ENCODE measurements at places on chromosomes 11 and 22. TPM values are rescaled to one million over a fixed set of nuclear protein-coding genes. Genes with fewer than 3 reads are reported as not detected.

Gene SC5D
- polyA plus RNA-seq, result 51.1 TPM

Gene JAML
- 6.8 TPM for polyA plus RNA-seq

DNA sequence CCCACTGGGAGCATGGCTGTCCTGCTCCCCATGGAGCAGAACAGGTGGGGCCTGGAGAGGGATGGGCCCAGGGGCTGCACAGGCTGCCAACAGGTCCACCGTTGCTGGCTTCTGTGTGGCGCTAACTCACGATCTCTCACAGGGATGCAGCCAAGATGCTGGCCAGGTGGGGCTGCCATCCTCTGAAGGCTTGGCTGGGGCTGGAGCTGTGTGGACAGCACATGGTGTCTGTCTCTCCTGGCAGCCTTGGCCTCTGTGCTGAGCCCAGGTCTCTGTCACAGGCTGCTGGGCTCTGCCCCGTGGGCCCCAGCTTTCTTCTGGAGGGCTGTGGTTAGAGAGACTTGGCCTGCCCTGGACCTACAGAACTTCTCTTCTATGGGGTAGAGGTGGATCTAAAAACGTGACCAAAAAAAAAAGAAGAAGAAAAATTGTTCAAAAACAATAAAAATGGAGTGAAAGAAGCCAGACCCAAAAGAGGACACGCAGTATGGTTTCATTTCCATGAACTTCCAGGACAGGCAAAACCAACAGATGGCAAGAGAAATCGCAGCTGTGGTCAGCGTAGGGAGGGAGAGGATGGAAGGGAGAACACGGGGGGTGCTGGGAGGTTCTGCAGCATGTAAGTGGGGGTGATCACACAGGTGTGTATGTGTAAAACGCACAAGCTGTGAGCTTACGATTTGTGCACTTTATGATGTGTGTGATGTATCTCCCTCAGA is 12.2 kb downstream of the PARVG start:
- no peak for DNase-seq

- DNase-seq, result no peak
Observed at GRCh38 chr11:116646191-116646590, 126.6 kb downstream of the BUD13 start.

GRCh38 chr11:76083563-76084451 is 122.5 kb downstream of the WNT11 start:
- no peak for DNase-seq

Measured in right lung (tissue), 10 donors.